ENCODE measurements at places on chromosomes 7 and 10.

- H3K27ac ChIP-seq = no peak overlapping the region
- no peaks in the 10 kb centered on the region for H3K36me3 ChIP-seq
- H3K27me3 ChIP-seq = no peaks in the 10 kb centered on the region
- peaks cover 6% of the 10 kb centered on the region for H3K4me1 ChIP-seq
- DNase-seq = peak; percentile 57
Measured at GRCh38 chr7:75639071-75639885, 99.5 kb downstream of the HIP1 start.

DNA sequence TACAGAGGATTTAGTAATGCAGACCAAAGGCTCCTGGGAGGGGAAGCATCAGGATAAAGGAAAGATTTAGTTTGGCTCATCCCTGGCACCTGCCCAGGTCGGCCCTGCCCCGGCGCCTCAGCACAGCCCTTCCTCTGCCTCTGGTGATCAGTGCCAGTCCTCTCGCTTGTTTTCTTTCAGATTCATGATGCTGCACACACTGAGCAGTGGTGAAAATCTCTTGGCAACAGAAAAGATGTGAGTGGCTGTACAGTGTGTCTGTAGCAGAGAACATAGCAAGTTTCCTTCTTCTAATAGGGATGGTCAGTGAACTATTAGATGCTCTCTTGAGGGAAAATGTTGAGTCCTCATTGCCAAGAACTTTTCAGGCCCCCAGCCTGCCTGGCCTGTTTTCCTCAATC lies 994.1 kb downstream of the KCNMA1 start:
- H3K27ac ChIP-seq = no peak overlapping the region
- no peak for DNase-seq
- no peaks in the 10 kb centered on the region for H3K36me3 ChIP-seq
- H3K4me1 ChIP-seq = no peaks in the 10 kb centered on the region
- no peak overlapping the region for H3K4me3 ChIP-seq
- H3K27me3 ChIP-seq = peaks cover 14% of the 10 kb centered on the region

DNA sequence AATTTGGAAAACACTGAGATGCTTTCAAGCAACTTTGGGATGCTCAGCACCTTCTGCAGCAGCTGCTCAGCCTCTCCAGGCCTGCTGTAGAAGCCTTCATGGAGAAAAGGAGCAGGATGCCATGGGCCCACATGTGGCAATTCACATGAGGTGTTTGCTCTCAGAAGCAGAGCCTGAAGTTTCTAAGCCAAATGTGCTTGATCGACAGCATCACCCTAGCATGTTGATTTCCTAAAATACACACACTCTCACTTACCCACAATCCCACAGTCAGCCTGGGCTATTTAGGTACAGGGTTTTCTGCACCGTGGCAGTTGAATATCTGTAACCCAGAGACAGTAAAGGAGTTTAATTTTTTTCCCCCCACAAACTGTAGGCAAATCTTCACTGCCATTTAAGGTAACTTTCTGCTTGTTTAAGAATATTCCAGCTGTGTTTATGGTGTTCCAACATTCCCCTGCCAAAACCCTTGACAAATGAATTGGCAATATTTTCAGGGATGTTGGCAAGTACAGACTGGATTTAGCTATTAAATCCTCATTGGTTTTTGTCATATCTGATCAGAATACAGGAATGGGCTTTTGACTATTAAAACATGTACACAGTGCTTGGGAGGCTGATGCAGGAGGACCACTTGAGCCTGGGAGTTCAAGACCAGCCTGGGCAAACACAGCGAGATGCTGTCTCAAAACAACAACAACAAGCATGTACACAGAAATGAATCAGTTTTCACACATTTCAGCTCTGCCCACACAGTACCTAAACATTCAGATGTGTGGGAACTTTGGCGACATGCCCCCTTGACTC lies 244.2 kb downstream of the CELF2 start:
- no peak for DNase-seq
- H3K4me1 ChIP-seq = no peaks in the 10 kb centered on the region
- H3K4me3 ChIP-seq = no peak overlapping the region
- no peaks in the 10 kb centered on the region for H3K36me3 ChIP-seq
- H3K27ac ChIP-seq = no peak overlapping the region

GRCh38 chr7:38245409-38245977 lies 27.9 kb downstream of the TARP start:
- no peaks in the 10 kb centered on the region for H3K4me1 ChIP-seq
- no peaks in the 10 kb centered on the region for H3K36me3 ChIP-seq
- no peak overlapping the region for H3K4me3 ChIP-seq
- no peak overlapping the region for H3K27ac ChIP-seq

- no peaks in the 10 kb centered on the region for H3K36me3 ChIP-seq
- H3K4me3 ChIP-seq = no peak overlapping the region
- no peaks in the 10 kb centered on the region for H3K4me1 ChIP-seq
- H3K27me3 ChIP-seq = no peaks in the 10 kb centered on the region
- DNase-seq = no peak
Measured at GRCh38 chr7:19202599-19202998, 57.4 kb upstream of the FERD3L start.

DNA sequence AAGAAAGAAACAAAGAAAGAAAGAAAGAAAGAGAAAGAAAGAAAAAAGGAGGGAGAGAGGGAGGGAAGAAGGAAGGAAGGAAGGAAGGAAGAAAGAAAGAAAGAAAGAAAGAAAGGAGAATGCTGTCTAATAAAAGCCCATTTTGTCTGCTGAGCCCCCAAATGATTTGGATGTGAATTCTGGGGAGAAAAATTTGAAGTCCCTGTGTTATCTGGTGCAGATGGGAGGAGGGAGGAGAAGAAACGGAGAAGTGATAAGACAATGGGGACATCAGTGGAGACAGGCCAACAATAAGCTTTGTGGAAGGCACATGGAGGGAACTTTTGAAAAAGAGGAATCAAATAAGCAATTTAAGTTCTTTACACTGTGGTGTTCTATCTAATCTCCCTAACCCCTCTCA lies 24.6 kb upstream of the TMEM273 start:
- no peak overlapping the region for H3K27ac ChIP-seq
- no peak overlapping the region for H3K4me3 ChIP-seq
- peaks cover 49% of the 10 kb centered on the region for H3K27me3 ChIP-seq
- no peaks in the 10 kb centered on the region for H3K4me1 ChIP-seq

GRCh38 chr7:126411032-126411820 lies 841.5 kb downstream of the GRM8 start:
- H3K4me3 ChIP-seq = no peak overlapping the region
- no peak overlapping the region for H3K27ac ChIP-seq
- H3K4me1 ChIP-seq = no peaks in the 10 kb centered on the region
- no peak for DNase-seq

GRCh38 chr10:19421674-19422073 lies 373.1 kb downstream of the MALRD1 start:
- DNase-seq = no peak
- no peaks in the 10 kb centered on the region for H3K4me1 ChIP-seq
- H3K36me3 ChIP-seq = no peaks in the 10 kb centered on the region
- H3K27me3 ChIP-seq = no peaks in the 10 kb centered on the region

DNA sequence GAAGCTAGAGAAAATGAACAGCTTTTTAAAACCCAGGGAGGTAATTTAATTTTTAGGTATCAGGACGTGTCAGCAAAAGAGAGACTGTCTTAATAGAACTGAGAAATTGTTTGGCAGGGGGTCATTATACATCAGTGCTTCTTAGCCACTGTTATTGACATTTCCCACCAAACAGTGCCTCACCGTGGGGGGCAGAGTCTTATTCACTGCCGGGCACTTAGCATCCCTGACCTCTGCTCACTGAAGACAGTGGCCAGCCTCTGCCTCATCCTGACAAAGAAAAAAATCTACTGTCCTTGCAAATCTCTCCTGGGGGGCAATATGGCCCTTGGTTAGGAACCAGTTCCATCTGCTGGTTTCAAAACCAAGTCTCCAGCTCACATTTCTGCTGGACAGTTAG lies 14.2 kb upstream of the MKI67 start:
- peaks cover 15% of the 10 kb centered on the region for H3K27me3 ChIP-seq
- no peaks in the 10 kb centered on the region for H3K36me3 ChIP-seq
- DNase-seq = no peak
- no peak overlapping the region for H3K4me3 ChIP-seq
- H3K4me1 ChIP-seq = no peaks in the 10 kb centered on the region

GRCh38 chr10:67815571-67816059 lies 22.4 kb downstream of the DNAJC12 start:
- no peaks in the 10 kb centered on the region for H3K36me3 ChIP-seq
- no peak for DNase-seq
- no peaks in the 10 kb centered on the region for H3K4me1 ChIP-seq
- no peak overlapping the region for H3K4me3 ChIP-seq
- H3K27me3 ChIP-seq = 0 out of 2 replicates have a peak, but pooled peaks cover 5% of the 10 kb centered on the region

DNA sequence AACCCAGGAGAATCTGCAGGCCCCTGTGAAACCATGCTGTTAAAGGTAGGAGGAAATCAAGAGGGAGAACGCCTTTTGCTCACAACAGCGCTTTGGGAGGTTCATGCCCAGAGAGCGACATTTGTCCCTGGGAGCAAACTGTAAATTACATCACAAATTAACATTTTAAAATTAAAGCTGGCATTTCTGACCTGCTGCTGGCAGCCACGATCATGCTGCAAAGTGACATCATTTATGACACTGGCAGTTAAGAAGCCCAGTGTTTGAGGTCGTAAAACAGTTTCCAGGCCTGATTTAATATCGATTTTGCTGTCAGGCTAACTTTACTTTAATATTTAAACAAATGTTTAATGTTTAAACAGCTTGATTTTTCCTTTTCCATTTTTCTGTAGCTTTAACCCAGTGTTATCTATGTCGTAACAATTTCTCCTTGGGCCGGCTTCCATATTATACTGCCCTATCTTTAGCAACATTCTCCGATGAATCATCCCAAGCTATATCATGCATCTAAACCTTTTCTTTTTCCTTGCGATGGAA lies 86.5 kb upstream of the NPVF start:
- no peak overlapping the region for H3K27ac ChIP-seq
- peak; percentile 4 for DNase-seq
- no peak overlapping the region for H3K4me3 ChIP-seq

All from GM23248 (cell line).